ENCODE measurements at places on chromosomes 4 and X. TPM values are rescaled to one million over a fixed set of nuclear protein-coding genes. Genes with fewer than 3 reads are reported as not detected.

CPLX1 gene
- total RNA-seq = not detected

PLCXD1 gene
- total RNA-seq = 11.1 TPM

FRG2 gene
- not detected for total RNA-seq

CSAG1 gene
- not detected for total RNA-seq

ZGRF1 gene
- 4.2 TPM for total RNA-seq

RNF150 gene
- total RNA-seq = 13.1 TPM

LDB2 gene
- 52.0 TPM for total RNA-seq

DDX53 gene
- not detected for total RNA-seq

PRRG3 gene
- total RNA-seq = 55.7 TPM

NUP54 gene
- 27.5 TPM for total RNA-seq

GRCh38 chr4:138935-139334 is 14.6 kb downstream of the ZNF718 start:
- no peak for DNase-seq

GRCh38 chr4:101289306-101289705 is 58.0 kb downstream of the PPP3CA start:
- DNase-seq = no peak

DNA sequence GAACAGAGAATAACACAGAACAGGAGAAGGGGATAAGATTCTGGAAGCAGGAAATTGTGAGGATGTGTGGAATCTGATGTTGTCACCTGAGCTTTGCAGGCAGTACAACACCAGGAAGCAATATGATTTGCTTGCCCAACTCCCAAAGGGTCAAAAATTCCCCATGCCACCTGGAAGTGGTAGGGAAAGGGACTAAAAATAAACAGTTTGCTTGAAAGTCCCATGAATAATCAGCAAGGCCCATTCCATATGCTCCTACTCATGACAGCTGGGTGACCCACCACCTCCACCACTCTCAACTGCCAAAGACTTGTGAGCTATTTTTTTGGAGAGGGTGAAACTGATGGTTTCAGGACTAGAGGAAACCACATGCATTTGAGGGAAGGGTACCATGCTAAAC is 168.4 kb downstream of the KCNIP4 start:
- no peak for DNase-seq

GRCh38 chr4:168474660-168475320 is 5.5 kb downstream of the DDX60L start:
- DNase-seq = no peak

DNA sequence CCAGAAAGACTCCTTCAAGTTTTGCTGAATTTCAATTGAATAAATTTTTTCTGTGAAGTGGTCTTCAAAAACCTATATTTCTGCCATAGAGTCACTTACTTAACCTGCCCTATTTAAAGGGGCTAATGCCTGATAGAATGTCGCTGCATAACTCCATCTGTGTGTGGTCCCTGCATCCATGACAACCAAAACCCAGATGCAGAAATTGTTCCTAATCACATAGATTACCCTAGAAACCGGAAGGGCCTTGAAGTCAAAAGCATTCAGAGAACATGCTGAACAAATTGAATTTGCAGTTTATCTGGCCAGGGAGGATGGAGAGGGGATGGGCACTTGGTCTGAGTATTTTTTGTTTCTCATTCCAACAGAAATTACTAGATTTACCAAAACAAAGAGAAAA is 1.5 kb upstream of the PARM1 start:
- DNase-seq = no peak

GRCh38 chr4:20666012-20666860 is 34.0 kb upstream of the PACRGL start:
- no peak for DNase-seq

- peak; percentile 22 for DNase-seq
Observed at GRCh38 chr4:37685823-37686372, 278 bp downstream of the RELL1 start.

GRCh38 chrX:148269513-148269912 is 230.9 kb upstream of the AFF2 start:
- no peak for DNase-seq

GRCh38 chrX:25003066-25003849 is 12.5 kb downstream of the ARX start:
- no peak for DNase-seq

- no peak for DNase-seq
Observed at GRCh38 chrX:617891-618290, 12.7 kb upstream of the SHOX start.

DNA sequence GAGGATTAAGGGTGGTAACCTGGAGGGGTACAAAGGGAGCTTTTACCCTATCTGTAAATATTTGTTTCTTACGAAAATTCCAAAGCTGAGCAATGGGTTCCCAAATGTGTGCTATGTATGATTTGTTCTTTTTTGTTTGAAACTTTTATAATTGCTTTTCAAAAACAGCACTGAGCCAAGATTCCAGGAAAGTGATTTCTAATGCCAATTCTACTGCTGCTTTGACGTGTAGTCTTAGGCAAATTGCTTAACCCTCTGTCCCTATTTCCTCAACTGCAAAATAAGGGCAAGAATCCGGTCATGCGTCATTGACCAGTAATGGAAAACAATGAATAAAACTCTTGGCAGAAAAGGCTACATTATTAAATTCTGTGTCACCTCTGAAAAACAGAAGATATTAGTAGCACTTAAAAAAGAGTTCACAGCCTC is 454.7 kb downstream of the IL15 start:
- peak; percentile 46 for DNase-seq

DNA sequence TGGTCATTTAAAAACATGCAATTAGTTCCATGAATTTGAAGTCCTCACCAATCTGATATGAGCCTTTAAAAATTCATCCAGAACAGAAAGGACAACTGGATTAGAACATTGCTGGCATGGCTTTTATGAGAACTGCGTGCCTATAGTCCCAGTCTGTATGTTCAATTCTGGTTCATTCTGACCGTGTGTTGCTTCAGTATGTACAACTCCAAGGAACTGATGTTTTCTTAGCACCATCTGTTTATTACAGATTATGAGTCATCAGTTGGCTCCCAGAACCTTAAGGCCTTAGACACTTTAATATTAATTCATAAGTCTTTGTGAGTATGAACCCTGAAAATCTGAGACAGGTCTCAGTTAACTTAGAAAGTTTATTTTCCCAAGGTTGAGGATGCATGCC is 115.0 kb downstream of the CEP44 start:
- no peak for DNase-seq

GRCh38 chr4:70471897-70472296 is at the start of gene MUC7:
MUC7 (plus strand) TSS chr4:70472197; CDS start chr4:70474022, 1,825 bp downstream.
- no peak for DNase-seq

- DNase-seq = no peak
Observed at GRCh38 chr4:166822386-166822785, 411.9 kb downstream of the SPOCK3 start.

DNA sequence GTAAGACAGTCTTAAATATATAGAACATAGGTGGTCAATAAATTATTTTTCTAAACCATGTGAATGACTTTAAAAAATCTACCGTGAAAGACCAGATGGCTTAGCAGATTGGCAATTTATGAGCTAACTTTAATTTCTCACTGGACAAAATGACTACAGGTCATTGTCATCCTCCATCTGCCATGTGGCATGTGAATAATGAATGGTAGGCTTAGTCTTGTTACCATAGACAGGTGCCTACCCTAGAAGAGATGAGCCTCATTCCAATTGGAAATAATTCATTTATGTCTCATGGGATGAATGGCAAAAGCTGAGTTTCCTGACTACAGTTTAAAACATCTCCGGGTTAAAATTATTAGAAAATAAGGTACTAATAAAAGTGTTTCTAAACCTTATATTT is 1043.3 kb downstream of the FAT4 start:
- DNase-seq = no peak

GRCh38 chrX:150544222-150544787 is 24.1 kb upstream of the MTM1 start:
- DNase-seq = no peak

- DNase-seq = no peak
Observed at GRCh38 chrX:149040873-149041535, 464.1 kb downstream of the IDS start.

DNA sequence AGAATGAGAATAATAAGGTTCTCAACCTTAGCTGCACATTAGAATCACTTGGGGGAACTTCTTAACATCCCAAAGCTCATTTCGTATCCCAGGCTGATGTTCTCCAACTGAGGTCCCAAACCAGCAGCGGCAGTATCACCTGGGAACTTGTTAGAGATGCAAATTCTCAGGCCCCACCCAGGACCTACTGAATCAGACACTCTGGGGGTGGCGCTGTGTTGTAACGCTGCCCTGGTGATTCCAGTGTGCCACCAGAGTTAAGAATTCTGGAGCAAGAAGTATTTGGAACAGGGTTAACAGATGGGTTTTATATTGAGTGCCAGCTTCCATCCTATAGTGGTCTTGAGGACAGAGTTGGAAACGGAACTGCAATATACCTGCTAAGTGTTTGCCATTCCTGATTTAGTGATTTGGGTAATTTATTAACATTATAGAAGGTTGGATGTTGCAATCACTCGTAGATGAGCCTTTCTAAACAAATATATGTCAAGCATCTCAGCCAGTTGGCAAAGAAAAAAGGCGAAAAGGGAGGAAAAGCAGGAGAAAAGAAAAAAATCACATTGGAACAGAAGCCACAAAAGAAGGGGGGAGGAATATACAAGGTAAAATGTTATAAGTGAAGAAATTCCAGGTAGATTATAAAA is 141.0 kb downstream of the ARX start:
- no peak for DNase-seq

- DNase-seq = no peak
Observed at GRCh38 chrX:99549381-99549780, 860.7 kb downstream of the PCDH19 start.

DNA sequence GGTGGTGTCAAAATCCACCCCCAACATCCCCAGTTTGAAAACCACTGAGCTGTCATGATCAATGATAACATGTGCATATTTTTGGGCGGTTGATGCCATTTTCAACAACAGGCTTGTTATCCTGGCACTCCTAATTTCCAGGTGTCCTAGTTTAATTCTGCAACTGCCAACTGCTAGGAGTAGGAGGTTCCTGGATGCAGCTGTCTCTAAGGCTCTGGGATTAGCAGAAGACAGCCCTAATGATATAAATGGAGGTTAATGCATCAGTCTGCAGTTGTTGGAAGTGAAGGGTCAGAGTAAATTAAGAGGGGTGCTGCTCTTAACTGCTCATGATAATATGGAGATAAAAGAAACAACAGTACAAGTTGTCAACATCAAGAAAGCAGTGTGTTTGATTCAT is 23.8 kb downstream of the ARFIP1 start:
- no peak for DNase-seq

DNA sequence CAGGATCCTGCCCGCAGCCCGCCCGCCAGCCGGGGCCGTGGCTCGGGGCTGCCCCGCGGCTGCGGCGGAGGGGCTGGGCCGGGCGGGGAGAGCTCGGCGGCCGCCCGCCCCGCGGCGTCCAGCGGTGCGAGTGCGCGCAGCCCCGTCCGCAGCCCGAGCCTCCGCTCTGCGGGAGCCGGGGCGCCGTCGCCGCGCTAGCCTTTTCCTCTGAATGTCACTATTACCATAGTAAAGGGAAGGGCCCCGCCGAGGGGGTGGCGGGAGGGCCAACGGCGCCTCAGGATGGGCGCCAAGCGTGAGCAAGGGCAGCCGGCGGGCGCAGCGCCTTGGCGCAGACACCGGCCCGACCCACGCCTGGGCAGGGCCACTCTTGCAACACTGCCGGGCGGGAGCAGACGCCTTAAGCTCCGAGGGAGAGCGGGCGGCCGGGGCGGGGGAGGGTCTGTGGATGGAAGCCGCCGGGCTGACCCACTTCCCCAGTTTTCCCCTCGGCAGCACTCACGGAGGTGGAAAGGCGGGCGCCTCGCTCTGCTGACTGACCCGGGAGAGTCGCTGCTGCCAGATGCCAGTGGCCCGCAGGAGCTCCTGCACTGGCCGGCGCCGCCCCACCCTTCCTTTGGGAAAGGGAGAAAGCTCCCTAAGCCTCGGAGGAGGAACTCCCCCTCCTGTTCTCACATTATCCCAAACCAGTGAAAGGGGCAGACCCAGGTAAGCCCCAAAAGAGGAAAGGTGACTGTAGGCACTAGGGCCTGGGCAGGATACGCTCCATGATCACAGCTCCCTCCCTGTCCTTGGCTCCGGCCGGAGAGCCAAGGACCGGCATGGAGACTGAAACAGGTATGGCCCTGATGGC is 329.4 kb downstream of the HNRNPD start:
- peak; percentile 14 for DNase-seq

DNA sequence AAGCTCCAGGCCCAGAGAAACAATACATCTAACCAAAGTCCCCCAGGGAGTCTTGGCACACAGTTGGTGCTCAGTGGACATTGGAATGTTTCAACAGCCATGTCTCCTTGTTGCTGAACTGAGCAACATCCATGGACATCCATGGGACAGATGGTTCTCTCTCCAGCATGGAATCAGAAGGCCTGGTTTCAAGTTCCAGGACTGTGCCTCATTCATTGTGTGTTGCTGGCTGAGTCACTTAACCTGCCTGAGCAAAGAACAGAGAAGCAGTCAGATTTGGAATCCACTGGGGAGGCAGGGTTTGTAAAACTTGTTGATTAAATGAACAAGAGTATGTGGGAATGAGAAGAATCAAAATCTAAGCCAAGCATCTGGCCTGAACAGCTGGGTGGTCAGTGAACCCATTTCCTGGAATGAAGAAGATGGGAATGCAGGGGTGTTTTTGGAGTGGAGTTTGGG is 147.9 kb downstream of the CHIC2 start:
- no peak for DNase-seq

DNA sequence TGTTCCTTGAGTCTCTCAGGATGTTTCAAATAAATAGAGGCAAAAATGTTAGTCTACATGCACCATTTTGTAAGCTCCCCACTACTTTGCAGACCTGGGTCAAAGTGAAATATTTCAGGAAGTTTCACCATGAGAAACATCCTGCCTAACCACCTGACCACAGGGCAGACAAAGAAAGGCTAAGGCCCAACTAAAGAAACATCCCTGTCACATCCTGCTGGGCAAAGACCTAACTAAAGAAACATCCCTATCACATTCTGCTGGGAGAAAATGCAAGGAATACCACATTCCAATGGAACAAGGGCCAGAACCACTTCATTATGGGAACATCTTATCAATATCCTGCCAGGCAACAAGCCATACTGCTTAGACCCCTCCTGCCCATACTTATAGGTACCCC is 1303.4 kb downstream of the TECRL start:
- no peak for DNase-seq

GRCh38 chr4:38189445-38189844 is 229.2 kb downstream of the PTTG2 start:
- no peak for DNase-seq

- no peak for DNase-seq
Observed at GRCh38 chr4:13611283-13611842, 16.2 kb downstream of the BOD1L1 start.

- DNase-seq = no peak
Observed at GRCh38 chr4:5863461-5864113, 29.3 kb downstream of the CRMP1 start.

DNA sequence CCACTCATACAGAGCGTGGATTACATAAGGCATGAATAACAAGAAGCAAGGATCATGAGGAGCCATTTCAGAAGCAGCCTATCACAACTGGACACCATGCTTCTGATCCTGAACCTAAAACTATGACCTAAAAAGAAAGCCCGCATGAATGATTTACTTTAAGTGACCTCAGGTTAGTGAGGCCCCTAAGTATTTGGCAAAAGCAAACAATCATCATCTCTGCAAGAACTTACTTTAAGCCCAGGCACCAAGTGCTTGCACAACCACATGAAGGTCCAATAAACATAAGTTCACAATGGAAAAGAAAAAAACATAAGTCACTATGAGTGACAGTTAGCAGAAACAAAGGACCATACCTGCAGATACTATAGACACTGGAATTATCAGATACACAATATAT is 7.9 kb upstream of the MBTPS2 start:
- no peak for DNase-seq
